ENCODE measurements at places on chromosomes 6 and 20.

GRCh38 chr20:54043076-54043967, 27.1 kb downstream of the BCAS1 start:
- DNase-seq: no peak

DNA sequence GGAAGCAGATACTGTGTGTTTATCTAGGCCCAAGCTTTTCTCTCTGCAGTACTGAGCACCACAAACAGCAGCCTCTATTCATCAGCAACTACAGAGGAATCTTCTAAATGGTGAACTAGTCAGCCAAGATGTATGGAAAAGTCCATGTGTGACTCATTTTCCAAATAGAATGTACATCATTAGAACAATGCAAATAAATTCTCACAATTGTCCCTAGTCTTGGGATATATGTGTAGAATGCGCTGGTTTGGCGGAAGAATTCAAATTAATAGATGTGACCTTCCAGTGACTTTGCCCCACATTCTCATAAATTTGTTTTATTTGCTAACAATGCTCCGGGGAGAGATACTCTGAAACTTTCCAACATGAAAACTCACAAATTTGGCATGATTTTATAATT, 436.2 kb downstream of the CBLN4 start:
- no peak for DNase-seq

- DNase-seq: no peak
Observed at GRCh38 chr6:74256381-74256780, 560.4 kb downstream of the CD109 start.

DNA sequence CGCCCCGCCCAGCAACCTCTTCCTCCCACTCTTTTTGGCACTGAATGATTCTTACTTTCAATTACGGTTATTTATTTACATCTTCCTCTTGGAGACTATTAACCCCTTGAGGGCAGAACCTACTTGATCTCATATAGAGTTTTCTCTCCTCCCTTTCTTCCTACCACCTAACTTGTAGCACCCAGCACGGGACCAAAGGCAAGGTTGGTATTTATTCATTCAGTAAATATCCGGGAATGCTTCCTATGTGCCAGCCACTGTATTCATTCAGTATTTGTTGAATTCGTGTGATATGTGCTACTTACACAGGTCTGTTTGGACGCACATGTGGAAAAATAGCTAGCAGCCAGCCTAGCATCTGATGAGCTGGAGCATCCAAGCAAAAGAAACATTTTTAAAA, 1.3 kb upstream of the CNKSR3 start:
- no peak for DNase-seq

DNA sequence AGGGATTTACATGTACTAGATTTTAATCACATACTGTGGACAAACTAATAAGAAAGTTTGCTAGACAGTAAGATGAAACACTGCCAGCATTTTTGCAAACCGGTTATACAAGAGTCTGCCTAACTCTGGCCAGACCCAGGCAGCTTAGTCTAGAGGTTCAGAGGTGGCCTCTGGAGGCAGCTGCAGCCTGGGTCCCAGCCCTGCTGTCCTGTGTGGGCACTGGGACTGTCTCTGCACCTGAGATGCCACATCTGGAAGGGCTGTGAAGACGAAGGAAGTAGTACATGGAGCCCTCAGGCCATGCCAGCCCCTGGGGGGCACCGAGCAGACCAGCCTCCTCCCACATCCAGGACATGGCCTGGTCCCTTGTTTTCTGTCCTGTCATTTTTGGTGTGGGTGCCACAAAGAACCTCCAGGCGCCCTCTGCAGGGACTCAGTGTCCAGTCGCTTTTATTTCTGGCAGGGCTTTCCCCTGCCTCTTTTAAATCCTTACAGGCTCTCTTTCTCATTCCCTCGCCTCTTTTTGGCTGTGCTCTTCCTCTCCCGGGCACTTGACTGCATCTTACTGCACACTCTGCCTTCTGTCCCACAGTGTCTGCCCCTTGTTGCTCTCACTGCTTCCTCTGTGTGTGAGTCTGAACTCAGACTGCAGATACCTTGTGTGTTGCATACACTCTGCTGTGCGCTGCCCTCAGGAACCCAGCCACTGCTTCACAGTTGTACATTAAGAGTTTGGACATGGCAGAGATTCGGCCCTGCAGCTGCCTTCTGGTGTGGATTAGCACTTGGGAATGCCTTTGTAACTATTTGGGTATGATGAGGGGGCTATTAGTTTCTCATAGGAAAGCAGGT, 216.7 kb downstream of the ZDHHC14 start:
- peak; percentile 38 for DNase-seq

DNA sequence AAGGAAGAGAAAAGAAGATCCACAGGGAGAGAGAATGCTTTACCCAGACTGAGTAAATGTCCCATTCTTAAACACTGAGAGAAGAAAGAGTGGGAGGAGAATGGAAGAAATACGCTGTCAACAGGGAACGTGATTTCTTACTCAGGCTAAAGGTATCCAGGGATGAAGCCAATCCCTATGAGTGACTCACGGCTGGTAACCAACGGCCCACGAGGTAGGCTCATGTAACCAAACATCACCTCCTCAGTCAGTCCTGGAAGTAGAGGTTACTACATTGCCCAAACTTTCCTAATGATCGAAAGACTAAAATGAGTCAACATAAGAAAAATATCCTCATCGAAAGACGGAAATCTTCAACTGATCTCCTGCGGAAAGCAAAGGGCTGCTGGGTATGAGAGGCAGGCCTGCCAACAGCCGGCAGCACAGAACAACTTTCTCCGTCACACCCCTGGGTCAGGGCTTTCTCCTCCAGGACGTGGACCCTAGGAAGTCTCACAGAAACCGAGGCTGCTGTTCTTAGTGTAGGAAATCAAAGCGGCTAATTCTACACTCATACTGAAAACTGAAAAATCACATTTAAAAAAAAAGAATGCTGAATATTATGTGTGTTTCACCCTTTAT, 292.6 kb downstream of the GMDS start:
- DNase-seq: no peak

- no peak for DNase-seq
Observed at GRCh38 chr20:57189713-57190112, 76.7 kb downstream of the BMP7 start.

DNA sequence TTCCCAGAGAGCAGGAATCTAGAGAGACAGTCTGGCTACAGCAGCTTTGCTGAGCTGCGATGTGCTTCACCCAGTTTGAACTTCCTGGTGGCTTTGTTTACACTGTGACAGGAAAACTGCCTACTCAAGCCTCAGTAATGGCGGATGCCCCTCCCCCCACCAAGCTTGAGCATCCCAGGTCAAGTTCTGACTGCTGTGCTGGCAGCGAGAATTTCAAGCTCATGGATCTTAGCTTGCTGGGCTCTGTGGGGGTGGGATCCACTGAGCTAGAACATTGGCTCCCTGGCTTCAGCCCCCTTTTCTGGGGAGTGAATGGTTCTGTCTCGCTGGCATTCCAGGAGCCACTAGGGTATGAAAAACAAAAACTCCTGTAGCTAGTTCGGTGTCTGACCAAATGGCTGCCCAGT, 91.0 kb upstream of the ESR1 start:
- DNase-seq: no peak

DNA sequence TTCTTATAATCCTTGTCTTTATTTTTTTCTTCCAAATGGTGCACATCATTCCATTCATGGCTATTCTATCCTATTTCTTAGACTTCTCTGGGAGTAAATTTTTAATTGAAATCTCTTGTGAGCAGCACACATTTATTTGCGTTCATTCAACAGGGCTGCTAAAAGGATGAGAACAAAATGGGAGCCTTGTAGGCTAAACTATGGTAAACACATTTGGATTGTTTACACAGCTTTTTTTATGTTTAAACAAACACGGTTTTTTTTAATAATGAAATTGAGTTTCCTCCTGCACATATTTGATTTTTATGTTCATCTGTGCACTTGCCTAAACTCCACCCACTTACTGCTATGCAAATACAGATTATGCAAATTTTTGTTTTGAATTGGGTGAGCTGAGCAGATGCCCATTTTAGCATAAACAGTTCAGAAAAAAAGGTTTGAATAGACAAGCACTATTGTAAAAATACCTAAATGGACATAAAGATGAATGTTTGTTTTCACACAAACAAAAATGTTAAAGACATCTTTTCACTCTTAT, 92.0 kb downstream of the OLIG3 start:
- DNase-seq: no peak

DNA sequence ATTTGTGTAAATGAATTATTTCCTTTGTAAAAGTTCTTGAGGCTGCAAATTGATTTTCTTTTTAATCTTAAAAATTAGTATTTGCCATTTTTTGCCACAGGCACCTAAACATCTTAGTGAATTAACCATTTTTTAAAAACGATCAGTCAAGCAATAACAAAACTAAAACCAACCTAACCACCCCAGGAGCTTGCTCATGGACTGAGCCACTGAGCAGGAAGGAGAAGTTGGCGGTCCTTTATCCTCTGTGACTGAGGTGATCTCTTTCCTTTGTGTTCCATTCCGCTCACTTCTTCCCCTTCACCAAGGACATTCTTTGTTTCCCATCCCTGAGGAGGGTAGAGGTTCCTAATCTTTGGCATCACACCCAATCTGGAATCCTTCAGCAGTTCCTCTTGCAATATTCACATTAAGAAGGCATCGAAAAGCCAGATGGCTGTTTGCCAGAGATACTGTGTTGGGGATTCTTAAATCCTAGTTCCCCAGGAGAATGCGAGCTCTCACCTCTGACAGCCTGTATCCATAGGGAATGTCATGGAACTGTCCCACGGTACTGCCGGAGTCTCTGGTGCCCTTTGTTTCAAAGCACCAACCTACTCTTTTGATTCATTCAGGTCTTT, 30.5 kb downstream of the RPRD1B start:
- DNase-seq: no peak

- DNase-seq: no peak
Observed at GRCh38 chr20:48678421-48678820, 149.4 kb downstream of the PREX1 start.

- no peak for DNase-seq
Observed at GRCh38 chr20:10304471-10305046, 85.9 kb downstream of the SNAP25 start.

GRCh38 chr6:40721271-40721952, 134.2 kb upstream of the LRFN2 start:
- no peak for DNase-seq

- DNase-seq: no peak
Observed at GRCh38 chr6:22468256-22468965, 101.0 kb upstream of the HDGFL1 start.
